ENCODE measurements at places on chromosomes 12 and 14.

DNA sequence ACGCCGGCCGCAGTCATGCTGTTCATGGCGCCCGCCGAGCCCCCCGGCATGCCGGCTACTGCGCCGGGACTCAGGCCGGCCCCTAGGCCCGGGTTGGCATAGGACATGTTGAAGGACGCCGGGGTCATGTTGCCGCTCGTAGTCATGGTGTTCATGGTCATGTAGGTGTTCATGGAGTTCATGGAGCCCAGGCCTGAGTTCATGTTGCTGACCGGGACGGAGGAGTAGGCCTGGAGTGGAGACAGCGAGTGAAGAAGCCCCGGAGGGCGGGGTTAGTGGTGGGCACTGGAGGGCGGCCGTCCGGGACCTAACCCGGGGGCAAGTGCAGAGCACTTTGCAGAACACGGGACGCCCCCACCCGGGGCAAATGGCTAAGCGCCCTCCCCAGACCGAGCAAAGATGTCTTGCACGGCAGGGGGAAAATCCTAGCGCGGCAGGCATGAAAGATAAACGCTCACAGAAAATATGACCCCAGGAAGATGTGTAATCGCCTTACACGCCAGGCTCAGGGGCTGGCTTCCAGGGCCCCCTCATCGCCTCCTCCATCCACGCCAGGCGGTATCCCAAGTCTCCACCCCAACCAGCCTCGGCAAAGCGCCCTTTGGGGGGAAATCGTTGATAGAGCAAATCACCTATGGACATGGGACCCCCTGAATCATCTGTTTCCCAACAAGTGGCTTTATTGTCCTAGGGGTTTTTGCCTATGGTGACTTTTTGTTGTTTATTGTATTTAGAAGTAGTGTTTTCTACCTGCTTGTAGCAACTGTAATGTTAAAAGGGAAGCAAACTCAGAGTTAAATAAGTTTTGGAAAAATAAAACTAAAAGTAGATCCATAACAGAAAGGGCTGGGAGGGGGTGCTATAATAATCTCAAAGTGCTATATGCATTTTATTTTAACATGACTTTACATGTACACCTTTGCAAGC, 2.3 kb downstream of the FOXA1 start:
- DNase-seq = no peak

GRCh38 chr12:115886666-115887065, 390.8 kb downstream of the MED13L start:
- no peak for DNase-seq

GRCh38 chr14:74265301-74265965, 26.2 kb downstream of the VSX2 start:
- no peak for DNase-seq

DNA sequence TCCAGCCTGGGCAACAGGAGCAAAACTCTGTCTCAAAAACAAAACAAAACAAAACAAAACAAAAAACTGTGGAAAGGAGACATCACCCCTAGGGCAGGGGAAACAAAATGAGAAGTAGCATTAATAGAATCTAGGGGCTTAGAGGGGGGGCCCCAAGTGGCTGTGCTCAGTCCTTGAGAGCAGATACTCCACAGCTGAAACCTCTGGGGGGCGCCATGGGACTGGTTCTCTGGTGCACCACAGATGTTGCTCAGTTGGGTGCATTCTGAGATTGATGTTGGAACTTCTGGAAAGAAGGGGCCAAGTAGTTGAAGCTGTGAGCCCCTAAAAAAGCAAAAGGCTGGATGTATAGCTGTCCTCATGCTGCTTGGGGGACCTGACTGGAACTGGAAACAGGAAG, 11.8 kb upstream of the SYNE2 start:
- DNase-seq = no peak

GRCh38 chr12:131559517-131560516, 151.1 kb upstream of the SFSWAP start:
- no peak for DNase-seq

DNA sequence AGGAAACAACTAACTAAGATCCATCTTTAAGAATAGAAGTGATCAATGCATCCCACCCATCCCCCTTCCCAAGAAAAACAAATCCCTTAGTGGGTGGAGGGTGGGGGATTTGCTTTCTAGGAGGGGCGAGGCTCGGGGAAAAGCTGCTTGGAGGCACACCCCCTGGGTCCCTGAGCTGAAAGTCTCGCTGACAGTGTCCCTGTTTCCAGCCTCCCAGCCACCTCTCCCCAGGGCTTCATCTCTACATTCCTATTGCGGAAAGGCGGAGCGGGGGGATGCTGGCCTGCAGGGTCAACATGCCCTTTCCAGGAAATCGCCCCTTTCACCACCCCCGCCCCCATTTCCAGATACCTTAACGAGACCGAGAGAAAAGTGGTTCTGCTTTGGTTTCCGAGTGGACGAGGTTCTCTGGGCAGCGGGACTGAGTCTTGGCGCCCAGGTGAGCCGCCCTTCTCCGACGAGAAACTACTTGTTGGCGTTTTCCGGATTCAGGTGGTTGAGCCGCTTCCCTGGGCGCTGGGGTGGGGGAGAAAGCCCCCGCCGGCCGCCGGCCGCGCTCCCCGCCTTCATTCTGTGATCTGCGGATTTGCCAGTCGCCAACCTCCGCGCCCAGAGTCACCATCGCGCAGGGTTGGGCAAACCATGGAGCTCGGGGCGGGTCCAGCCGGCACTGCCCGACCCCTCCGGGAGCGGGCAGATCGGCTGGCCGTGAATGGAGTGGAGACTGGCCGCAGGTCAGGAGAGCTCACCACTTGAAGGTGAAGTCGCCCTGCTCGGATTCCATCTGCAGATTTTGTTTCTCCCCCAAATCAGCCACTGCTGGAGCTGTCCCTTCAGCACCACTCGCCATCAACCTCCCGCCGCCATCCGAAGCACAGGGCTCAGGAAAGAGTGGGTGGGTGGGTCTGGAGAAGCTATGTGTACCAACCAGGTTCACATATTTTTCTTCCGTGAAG, 505 bp downstream of the KCNC2 start:
- peak; percentile 48 for DNase-seq

GRCh38 chr14:92398888-92399636, 76.1 kb downstream of the SLC24A4 start:
- DNase-seq = peak; percentile 50

GRCh38 chr12:103382736-103383346, 112.9 kb downstream of the C12orf42 start:
- no peak for DNase-seq

- DNase-seq = no peak
These were observed 97.3 kb downstream of the RIN3 start for GRCh38 chr14:92610849-92611271.

DNA sequence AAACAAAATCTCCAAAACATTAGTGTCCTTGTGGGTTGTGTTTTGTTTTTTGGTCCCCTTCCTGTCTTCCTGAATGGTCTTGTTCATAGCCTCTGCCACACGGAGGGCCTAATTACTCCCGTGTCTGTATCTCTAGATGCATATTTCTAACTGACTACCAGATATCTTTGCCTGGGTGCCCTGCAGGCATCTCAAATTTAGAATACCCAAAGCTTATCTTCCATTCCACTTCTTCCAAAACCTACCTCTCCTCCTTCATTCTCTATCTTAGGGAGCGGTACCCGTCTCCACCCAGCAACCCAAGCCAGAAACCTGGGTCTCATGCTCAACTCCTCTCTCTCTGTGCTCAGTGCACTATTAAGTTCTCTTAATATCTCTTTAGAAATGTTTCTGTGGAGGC, 10.9 kb upstream of the METAP2 start:
- no peak for DNase-seq

- peak; percentile 88 for DNase-seq
These were observed 3.0 kb downstream of the DHRS1 start for GRCh38 chr14:24296341-24297157.

DNA sequence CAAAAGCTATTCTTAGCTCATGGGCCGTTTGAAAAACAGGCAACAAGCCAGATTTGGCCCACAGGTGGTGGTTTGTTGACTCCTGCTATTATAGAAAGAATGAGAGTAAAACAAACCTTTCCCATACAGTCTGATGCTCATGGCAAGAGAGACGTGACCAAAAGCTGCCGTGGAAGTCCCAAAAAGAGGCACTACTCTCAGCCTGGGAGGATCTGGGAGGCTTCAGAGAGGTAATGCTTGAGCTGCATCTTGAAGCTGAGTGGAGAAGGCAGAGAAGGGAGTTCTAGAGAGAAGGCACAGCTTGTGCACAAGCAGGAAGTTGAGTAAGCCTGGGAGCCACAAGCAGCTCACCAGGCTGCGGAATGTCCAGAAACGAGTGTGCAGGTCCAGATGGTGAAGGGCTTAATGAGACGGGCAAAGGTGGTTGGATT, 9.6 kb downstream of the PLXNC1 start:
- DNase-seq = no peak
